ENCODE measurements at places on chromosomes 1 and 21.
A peak's percentile ranks its signal among the peaks of the same experiment; 100 is the strongest.

- DNase-seq, result no peak
Measured at GRCh38 chr1:7505771-7506453, 265.2 kb upstream of the VAMP3 start.

GRCh38 chr1:36560177-36560576, 77.5 kb upstream of the CSF3R start:
- no peak for DNase-seq

DNA sequence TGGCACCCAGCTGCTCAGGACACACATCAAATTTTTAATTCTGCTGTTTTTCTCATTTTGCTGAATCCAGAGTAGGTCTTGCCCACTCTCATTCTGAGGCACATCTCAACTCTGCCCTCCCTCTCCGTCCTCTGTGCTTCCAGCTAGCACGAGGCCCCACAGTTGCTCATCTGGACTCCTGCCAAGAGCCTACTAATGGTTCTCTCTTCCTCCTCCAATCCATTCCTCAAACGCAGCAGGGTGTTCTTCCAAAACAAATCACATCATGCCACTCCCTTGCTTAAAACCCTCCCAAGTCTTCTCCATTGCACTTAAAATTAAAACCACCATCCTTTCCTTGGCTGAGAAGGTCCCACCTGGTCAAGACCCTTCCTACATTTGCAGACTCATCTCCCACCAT, 49.8 kb upstream of the SCAF4 start:
- DNase-seq, result no peak

- no peak for DNase-seq
Measured at GRCh38 chr1:22096036-22096435, 43.5 kb downstream of the CDC42 start.

GRCh38 chr21:27725916-27726315, 759.0 kb upstream of the ADAMTS5 start:
- DNase-seq, result no peak

- no peak for DNase-seq
Measured at GRCh38 chr1:210582205-210582970, 253.7 kb downstream of the HHAT start.

- DNase-seq, result no peak
Measured at GRCh38 chr1:112265931-112266330, 130.1 kb upstream of the CTTNBP2NL start.

GRCh38 chr1:39226836-39227235, 22.3 kb downstream of the MACF1 start:
- no peak for DNase-seq

GRCh38 chr1:167706931-167707877, 14.6 kb upstream of the MPZL1 start:
- DNase-seq, result no peak

DNA sequence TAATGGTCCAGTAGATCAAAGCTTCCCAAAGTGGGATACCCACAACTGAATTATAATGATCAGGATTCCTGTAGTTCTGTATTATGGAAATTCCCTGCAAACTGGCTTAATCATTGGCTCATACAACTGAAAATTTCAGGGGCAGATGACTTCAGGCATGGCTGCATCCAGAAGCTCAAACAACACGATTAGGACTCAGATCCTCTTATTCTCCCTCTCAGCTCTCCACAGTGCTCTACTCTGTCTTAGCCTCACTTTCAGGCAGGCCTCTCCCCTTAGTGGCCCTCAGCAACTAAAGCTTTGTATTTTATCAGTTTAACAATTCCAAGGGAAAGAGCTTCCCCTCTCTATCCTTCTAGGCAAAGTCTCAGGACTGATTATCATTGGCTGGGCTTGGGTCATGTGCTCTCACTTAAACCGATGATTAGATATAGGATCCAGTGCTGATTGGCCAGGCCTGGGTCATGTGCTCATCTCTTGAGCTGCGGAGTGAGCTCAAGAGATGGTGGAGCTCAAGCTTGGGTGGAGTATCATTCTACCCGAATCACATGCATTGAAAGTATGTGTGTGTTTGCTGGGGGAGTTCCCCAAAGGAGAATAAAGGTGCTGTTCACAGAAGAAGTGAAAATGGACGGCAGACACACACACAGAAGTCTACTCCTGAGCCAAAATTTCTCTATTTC, 57.9 kb upstream of the RUNX3 start:
- DNase-seq, result peak; percentile 42

GRCh38 chr1:47568763-47569162, 130.9 kb downstream of the FOXD2 start:
- no peak for DNase-seq

DNA sequence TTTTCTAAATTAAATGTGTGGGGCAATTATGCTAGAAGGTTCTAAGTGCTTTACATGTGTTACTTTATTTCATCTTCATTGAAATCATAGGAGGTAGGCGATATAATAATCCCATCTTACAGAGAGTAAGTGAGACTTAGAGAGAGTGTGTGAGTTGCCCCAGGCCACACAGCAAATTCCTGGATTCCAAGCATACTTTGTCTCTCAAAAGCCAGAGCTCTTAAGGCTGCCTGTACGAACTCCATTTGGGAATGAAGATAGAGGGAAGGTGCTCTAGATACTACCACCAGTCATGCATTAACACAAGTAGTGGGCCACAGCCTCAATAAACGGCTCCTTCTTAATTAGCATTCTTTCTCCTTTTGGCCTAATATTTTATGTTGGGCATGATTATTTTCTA, 170.1 kb downstream of the SIPA1L2 start:
- DNase-seq, result no peak

GRCh38 chr1:25112400-25112799, 119.9 kb downstream of the SYF2 start:
- no peak for DNase-seq

DNA sequence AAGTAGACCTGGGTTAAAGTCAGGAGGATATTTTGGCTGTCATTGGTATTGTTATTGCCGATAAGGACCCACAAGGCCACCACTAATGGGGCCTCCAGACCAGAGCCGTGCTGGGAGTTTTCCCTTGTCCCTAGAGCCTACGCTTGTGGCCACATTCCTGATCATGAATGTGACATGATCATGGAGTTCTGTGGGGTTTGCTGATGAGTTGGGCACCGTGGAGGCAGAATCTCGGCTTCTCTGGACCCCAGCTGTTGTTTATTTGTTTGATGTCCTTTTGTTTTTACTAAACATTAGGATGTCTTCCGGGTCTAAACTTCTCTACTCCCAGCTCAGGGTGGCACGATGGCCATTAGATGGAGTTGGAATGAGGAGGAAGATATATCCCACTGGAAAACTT, 74.9 kb upstream of the TMPRSS2 start:
- no peak for DNase-seq

- no peak for DNase-seq
Measured at GRCh38 chr21:44763451-44764318, 37.9 kb downstream of the UBE2G2 start.

- DNase-seq, result no peak
Measured at GRCh38 chr1:83497563-83497962, 501.4 kb downstream of the TTLL7 start.

- no peak for DNase-seq
Measured at GRCh38 chr21:26715878-26716506, 129.2 kb downstream of the ADAMTS1 start.

DNA sequence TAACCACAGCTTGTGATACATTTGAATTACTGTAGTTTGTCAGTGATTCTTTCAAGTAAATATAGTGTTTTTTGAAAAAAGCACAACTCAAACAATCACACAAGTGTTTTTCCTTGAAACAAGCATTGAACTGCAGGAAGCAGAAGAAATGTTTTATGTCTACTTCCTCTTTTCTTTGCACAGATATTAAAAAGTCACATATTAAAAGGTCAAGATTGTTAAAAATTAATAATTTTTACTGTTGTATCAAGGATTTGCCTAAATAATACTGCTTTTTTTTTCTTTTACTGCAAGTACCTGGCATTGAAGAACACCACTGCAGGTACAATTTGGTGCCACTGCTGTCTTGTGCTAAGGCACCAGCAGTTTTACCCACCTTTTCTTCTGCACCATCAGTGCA, 214.2 kb upstream of the C1orf105 start:
- DNase-seq, result no peak

DNA sequence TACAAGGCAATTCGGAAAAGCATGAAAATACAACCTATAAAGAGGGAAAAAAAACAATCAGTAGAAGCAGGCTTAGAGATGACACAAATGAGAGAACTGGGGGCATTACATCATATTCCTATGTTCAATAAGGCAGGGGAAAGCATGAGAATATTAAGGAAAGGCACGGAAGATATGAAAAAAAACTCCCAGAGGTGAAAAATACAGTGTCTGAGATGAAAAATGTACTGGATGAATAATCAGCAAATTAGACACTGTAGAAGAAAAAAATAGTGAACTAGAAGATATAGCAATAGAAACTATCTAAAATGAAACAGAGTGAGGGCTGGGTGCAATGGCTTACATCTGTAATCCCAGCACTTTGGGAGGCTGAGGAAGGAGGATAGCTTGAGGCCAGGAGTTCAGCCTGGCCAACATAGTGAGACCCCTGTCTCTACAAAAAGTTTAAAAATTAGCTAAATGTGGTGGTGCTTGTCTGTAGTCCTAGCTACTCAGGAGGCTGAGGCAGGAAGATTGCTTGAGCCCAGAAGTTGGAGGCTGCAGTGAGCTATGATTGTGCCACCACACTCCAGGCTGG, 101.8 kb downstream of the ST3GAL3 start:
- DNase-seq, result no peak

DNA sequence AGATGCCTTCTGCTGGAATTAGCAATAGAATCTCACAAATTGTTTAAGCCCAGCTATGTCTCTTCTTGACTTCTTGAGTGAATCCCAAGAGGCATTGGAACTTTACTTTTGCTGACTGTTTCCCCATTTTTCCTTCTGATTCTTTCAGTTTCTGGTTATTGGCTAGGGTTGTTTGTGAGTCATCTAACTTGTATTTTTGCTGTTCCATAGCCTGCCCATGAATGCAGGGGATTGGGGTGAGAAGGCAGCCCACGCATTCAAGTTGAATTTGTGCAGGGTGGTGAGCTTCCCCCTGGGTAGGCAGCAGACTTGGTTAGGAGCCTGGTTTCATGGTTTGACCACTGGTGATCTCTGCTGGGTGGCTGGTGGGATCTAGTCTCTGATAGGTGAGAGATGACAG, 10.4 kb upstream of the KLF17 start:
- DNase-seq, result no peak

DNA sequence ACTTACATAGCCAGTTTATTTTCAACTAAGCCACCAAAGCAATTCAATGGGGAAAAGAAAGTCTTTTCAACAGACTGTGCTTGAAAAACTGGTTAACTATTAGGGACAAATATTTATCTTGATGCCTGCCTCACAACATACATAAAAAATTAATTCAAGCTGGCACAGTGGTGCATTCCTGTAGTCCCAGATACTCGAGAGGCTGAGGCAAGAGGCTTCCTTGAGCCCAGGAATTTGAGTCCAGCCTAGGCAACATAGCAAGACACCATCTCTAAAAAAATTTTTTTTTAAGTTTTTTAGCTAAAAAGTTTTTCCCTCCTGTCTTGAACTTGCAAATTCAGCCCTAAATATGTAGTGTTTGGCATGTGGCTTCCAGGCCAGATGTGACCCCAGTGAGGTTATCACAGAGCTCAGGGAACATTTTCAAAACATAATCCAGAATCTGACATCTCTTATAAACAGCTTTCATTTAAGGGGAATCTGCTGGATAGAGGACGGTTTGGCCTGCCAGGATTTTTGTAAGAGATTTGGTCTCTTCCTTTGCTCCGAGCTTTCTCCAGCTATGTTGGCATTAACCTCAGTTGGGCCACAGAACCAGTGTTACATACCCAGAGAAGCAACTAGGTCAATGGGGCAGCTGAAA, 46.4 kb downstream of the COL6A1 start:
- no peak for DNase-seq

DNA sequence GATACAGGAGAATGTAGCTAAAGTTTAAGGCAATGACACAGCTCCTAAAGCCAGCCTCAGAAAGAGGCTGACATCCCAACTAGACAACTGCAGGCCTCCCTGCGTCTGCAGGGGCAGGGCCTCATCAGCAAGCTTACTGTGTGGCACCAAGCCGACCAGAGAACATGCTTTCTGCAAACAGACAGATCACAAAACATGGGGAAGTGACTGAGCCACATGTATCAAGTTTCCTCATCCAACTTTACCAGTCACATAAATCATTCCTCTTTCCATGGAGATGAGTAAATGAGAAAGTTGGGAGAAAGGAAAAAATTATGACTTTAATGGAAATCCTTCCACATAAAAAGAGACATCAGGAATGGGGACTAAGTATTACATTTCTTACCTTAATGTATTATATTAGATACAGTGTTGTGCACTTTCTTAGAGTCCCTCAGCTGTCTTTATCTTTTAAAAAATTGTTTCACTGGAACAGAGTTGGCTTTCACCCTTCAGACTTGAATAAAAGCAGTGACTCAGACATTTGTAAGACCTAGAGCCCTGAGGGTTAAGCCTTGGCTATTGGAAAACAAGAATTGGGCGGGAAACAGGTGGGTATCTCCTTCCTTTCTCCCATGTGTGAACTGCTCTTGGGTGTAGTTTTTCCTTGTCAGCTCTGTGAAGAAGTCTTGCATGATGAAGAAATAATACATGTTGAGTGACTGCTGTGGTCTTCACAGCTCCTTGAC, 305.7 kb upstream of the SNX7 start:
- no peak for DNase-seq

- DNase-seq, result no peak
Measured at GRCh38 chr1:172647110-172647564, 11.8 kb upstream of the FASLG start.

GRCh38 chr1:77991638-77992037, 12.8 kb upstream of the FUBP1 start:
- DNase-seq, result no peak

GRCh38 chr1:158071138-158071537, 77.7 kb downstream of the KIRREL1 start:
- no peak for DNase-seq

- DNase-seq, result no peak
Measured at GRCh38 chr1:151814971-151815545, 9.8 kb upstream of the LINGO4 start.

GRCh38 chr1:114099268-114099667, 54.4 kb downstream of the SYT6 start:
- no peak for DNase-seq

- DNase-seq, result no peak
Measured at GRCh38 chr1:93347334-93347899, 1.7 kb downstream of the DR1 start.

GRCh38 chr21:42837421-42838211, 41.7 kb downstream of the WDR4 start:
- no peak for DNase-seq

DNA sequence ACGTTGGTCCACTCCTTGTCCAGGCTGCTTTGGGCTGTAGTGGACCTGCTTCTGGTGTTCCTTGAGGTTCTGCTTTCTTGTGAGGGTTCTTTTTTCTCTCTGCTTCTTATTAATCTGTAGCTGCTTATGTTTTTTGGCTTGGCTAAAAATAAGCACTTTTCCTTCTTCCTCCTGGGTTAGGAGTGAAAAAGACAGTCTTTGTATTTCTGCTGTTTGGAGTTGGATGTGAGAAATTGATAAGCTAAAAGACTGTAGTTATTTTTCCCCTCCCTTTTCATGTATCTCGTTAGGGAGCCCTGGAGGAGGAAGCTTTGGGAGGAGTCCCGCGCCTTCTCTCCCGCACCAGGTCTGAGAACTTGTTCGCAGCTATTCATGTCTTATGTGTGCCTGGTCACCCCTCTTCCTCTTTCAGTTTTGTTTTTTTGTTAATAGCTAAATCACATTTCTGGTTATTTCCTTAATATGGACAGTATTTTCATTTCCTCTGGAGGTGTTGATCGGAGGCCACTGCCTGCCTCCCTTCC, 79.0 kb downstream of the GALNT2 start:
- DNase-seq, result peak; percentile 31

- no peak for DNase-seq
Measured at GRCh38 chr1:216604771-216605170, 118.5 kb downstream of the ESRRG start.
